T-helper 2 cell treated with Interferon-gamma antibody and Interleukin-4, amounts not matched to agents 5 μg/mL and 100 μg/mL, for 36 hours (primary cell): ENCODE measurements at places on chromosomes 11 and 22.
A peak's percentile ranks its signal among the peaks of the same experiment; 100 is the strongest.

DNA sequence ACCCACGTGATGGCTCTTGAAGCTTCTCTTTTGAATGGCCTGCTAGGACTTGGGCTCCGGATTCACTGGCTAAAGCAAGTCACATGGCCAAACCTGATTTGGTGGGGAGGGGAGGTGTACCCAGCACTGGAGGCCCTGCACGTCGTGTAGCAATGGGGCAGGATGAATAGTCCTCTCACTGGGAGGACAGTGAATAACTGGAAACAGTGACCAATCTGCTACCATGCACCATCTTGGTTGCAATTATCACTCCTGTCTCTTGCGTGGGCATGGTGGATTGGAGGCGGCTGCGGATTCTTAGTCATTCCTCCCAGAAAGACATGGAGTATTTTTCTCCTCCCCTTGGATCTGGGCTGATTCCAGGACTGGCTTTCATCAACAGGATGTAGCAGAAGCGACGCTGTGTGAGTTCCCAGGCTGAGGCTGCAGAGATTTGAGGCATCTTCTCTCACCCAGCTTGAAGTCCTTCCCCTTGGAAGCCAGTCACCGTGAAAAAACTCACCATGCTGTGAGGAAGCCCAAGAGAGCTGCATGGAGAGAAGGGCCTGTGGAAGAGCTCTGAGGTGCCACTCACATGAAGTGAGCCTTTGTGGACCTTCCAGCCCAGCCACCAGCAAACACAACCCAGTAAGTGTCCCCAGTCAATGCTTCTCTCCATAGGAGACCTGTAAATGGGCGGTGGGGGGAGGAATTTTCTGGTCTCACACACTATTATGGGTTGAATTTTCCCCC, 70.4 kb downstream of the IGLL1 start:
- H3K27me3 ChIP-seq, result no peaks in the 10 kb centered on the region
- H3K27ac ChIP-seq, result no peak overlapping the region
- no peak for DNase-seq
- H3K36me3 ChIP-seq, result no peaks in the 10 kb centered on the region
- no peaks in the 10 kb centered on the region for H3K4me1 ChIP-seq
- H3K4me3 ChIP-seq, result no peak overlapping the region

- H3K27me3 ChIP-seq, result no peaks in the 10 kb centered on the region
- peaks cover 35% of the 10 kb centered on the region for H3K4me1 ChIP-seq
- peak overlapping the region; percentile 16 for H3K4me3 ChIP-seq
- H3K36me3 ChIP-seq, result no peaks in the 10 kb centered on the region
Measured at GRCh38 chr11:129637473-129637872, 178.2 kb upstream of the TMEM45B start.

DNA sequence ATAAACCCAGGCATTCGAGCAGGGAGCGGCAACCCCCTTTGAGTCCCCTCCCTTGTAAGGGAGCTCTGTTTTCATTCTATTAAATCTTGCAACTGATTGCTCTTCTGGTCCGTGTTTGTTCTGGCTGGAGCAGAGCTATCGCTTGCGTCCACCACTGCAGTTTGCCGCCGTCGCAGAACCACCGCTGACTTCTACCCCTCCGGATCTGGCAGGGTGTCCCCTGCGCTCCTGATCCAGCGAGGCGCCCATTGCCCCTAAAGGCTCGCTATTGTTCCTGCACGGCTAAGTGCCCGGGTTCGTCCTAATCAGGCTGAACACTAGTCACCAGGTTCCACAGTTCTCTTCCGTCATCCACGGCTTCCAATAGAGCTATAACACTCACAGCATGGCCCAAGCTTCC, 10.4 kb upstream of the MS4A7 start:
- H3K27ac ChIP-seq, result no peak overlapping the region
- peaks cover 5% of the 10 kb centered on the region for H3K27me3 ChIP-seq
- H3K4me3 ChIP-seq, result no peak overlapping the region
- DNase-seq, result no peak
- H3K4me1 ChIP-seq, result no peaks in the 10 kb centered on the region

GRCh38 chr11:1292644-1293618, 16.5 kb downstream of the TOLLIP start:
- DNase-seq, result no peak
- no peaks in the 10 kb centered on the region for H3K27me3 ChIP-seq
- no peak overlapping the region for H3K27ac ChIP-seq
- peaks cover 13% of the 10 kb centered on the region for H3K36me3 ChIP-seq
- H3K4me1 ChIP-seq, result no peaks in the 10 kb centered on the region

GRCh38 chr11:10326012-10326964, 21.4 kb downstream of the ADM start:
- no peak for DNase-seq
- H3K27ac ChIP-seq, result no peak overlapping the region
- peaks cover 10% of the 10 kb centered on the region for H3K4me1 ChIP-seq
- no peak overlapping the region for H3K4me3 ChIP-seq
- no peaks in the 10 kb centered on the region for H3K36me3 ChIP-seq

DNA sequence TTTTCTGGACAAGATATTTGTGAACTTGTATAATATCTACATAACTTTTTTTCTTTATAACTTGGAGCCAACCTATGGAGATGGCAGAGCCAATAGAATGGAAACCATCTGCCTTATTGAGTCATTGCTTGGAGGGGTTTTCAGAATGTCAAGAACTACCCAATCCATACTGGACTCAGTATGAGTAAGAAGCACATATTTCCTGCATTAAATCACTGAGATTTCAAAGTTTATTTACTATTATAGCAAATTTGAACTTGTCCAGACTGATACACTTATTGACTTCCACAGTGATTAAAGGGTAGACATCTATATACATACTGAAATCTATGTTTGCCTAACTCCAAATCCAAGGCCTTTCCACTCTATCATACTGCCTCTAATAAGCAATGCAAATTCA, 704.0 kb downstream of the KCNA4 start:
- no peaks in the 10 kb centered on the region for H3K36me3 ChIP-seq

GRCh38 chr11:45669146-45669545, 3.7 kb upstream of the CHST1 start:
- H3K4me3 ChIP-seq, result no peak overlapping the region
- DNase-seq, result no peak
- H3K27me3 ChIP-seq, result peaks cover 32% of the 10 kb centered on the region
- no peaks in the 10 kb centered on the region for H3K4me1 ChIP-seq
- no peaks in the 10 kb centered on the region for H3K36me3 ChIP-seq

- no peak overlapping the region for H3K4me3 ChIP-seq
- no peaks in the 10 kb centered on the region for H3K4me1 ChIP-seq
- no peaks in the 10 kb centered on the region for H3K27me3 ChIP-seq
- H3K36me3 ChIP-seq, result no peaks in the 10 kb centered on the region
Measured at GRCh38 chr11:84800755-84801346, 826.3 kb downstream of the DLG2 start.

- H3K27ac ChIP-seq, result peak overlapping the region; percentile 36
- H3K4me3 ChIP-seq, result no peak overlapping the region
- H3K36me3 ChIP-seq, result no peaks in the 10 kb centered on the region
- H3K4me1 ChIP-seq, result peaks cover 4% of the 10 kb centered on the region
- no peaks in the 10 kb centered on the region for H3K27me3 ChIP-seq
Measured at GRCh38 chr22:20604776-20605221, 97.4 kb downstream of the MED15 start.

DNA sequence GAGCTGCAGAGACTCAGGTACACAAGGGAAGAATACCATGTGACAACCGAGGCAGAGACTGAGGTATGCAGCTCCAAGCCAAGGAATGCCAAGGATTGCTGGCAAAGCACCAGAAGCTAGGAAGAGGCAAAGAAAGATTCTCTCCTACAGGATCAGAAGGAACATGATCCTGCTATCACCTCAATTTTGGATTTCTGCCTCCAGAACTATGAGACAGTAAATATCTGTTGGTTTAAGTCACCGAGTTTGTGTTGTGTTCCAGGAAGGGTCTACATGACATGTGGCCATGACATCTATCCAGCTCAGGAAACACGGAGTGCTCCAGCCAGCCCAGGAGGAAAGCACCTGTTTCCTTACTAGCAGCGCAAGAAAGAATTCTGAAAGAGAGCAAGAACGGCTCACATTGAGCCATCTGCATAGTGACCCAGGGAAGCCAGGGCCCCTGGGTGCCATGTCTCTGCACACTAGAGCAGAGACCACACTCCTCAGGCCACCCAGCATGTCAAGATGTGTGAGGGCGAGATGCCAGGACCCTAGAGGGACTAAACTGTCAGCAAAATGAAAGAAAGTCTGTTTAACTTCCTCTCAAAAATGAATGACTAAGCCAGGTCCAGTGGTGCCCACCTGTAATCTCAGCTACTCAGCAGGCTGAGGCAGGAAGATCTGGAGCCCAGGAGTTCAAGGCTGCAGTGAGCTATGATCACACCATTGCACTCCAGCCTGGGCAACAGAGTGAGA, 35.6 kb upstream of the GALNT18 start:
- H3K4me1 ChIP-seq, result no peaks in the 10 kb centered on the region
- no peak overlapping the region for H3K27ac ChIP-seq
- H3K4me3 ChIP-seq, result no peak overlapping the region
- no peaks in the 10 kb centered on the region for H3K36me3 ChIP-seq
- H3K27me3 ChIP-seq, result peaks cover 35% of the 10 kb centered on the region

DNA sequence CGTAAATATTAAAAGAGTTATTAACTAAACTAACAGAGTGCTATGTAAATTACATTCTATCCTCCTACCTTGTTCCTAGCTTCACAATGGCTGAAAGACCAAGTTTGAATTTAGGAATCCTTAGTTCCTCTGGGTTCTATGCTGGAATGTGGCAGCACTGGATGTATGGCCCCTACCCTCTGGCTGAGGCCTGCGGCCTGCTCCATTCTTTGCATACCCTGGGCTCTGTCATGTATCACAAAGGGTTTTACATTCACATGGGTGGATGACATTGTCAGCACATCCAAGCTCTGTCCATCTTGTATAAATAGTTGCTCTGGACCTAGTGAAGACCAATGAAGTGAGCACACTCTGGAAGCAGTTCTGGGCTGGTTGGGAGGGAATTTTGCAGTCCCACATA, 54.5 kb downstream of the AASDHPPT start:
- peaks cover 3% of the 10 kb centered on the region for H3K27me3 ChIP-seq
- no peaks in the 10 kb centered on the region for H3K36me3 ChIP-seq
- no peaks in the 10 kb centered on the region for H3K4me1 ChIP-seq
- no peak overlapping the region for H3K27ac ChIP-seq
- no peak overlapping the region for H3K4me3 ChIP-seq

- H3K27me3 ChIP-seq, result no peaks in the 10 kb centered on the region
- no peak overlapping the region for H3K27ac ChIP-seq
Measured at GRCh38 chr11:25198704-25199103, 701.9 kb downstream of the LUZP2 start.

DNA sequence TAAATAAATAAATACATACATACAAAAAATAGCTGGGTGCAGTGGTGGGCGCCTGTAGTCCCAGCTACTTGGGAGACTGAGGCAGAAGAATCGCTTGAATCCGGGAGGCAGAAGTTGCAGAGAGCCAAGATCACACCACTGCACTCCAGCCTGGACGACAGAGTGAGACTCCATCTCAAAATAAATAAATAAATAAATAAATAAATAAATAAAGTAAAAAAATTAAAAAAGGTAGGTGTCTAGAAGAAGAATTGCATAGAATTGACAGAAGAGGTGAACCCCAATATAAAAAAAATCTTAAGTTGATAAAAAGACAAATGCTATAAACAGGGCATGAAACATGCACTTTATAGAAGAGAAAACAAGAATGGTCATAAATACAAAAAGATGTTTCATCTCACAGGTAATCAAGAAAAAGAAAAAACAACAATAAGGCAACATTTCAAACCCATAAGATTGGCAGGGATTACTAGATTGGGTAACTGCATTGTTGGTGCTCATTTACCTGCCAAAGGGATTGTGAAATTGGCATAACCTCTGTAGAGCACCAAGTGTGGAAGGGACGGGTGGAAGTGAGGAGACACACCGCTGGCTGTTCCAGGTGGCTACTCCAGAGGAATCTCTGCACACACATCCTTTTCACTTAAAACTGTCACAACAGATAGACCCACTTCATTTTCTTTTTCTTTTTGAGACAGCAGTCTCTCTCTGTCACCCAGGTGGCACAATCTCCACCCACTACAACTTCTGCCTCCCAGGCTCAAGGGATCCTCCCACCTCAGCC, 44.7 kb downstream of the NF2 start:
- no peak overlapping the region for H3K4me3 ChIP-seq
- DNase-seq, result no peak
- peaks cover 22% of the 10 kb centered on the region for H3K36me3 ChIP-seq
- no peak overlapping the region for H3K27ac ChIP-seq
- peaks cover 2% of the 10 kb centered on the region for H3K4me1 ChIP-seq

DNA sequence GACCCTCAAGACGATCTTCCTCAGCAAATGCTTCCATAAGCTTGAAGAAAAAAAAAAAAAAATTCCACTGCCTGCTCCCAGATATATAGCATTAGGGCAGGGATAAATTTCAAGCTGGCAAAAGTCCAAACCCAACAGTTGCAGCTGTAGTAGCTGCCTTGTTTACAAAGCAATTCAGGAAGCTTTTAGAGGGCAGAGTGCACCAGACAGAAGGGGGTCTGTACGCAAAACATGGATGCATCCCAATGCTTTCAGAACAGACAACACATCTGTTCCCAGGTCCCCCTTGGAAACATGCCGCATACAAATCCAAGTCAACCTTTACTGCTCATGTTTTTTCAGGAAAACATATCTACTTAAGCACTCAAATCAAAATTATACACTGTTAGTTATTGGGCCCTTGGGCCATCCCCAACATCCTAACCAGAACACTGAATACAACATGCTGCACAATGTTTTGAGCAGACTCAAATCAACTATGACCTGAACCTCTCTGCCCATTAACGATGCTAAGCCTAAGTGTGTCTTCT, 94.5 kb downstream of the CADM1 start:
- H3K27me3 ChIP-seq, result no peaks in the 10 kb centered on the region
- H3K4me3 ChIP-seq, result no peak overlapping the region
- H3K27ac ChIP-seq, result no peak overlapping the region
- H3K4me1 ChIP-seq, result no peaks in the 10 kb centered on the region
- no peak for DNase-seq

GRCh38 chr22:43723816-43724215, 88.3 kb downstream of the EFCAB6 start:
- no peak overlapping the region for H3K27ac ChIP-seq
- H3K36me3 ChIP-seq, result no peaks in the 10 kb centered on the region
- DNase-seq, result no peak
- no peaks in the 10 kb centered on the region for H3K27me3 ChIP-seq
- H3K4me3 ChIP-seq, result no peak overlapping the region

- H3K27ac ChIP-seq, result no peak overlapping the region
- peaks cover 37% of the 10 kb centered on the region for H3K36me3 ChIP-seq
- no peaks in the 10 kb centered on the region for H3K27me3 ChIP-seq
Measured at GRCh38 chr11:44198146-44198724, 102.8 kb downstream of the EXT2 start.

GRCh38 chr11:9992306-9992705, 301.7 kb downstream of the SBF2 start:
- H3K27ac ChIP-seq, result no peak overlapping the region
- H3K4me3 ChIP-seq, result no peak overlapping the region
- H3K36me3 ChIP-seq, result no peaks in the 10 kb centered on the region
- no peak for DNase-seq

DNA sequence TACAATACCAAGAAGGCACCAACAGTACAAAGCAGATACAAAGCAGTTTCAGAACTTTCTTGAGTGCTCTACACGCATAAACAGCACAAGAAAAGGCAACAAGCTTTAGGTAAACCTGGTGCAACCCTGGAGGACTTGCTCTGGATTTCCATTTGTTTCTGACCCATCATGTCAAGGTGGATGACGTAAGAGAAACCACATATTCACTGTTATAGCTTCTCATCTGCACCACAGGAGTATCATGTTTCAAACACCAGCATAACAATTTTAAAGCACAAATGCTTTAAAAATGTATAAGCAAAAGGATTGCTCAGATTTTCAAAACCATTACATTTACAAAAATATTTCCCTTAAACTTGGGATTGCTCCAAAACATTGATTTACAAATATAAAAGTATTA, 25.0 kb upstream of the YPEL1 start:
- no peak overlapping the region for H3K27ac ChIP-seq
- no peak for DNase-seq
- peaks cover 37% of the 10 kb centered on the region for H3K4me1 ChIP-seq
- peaks cover 59% of the 10 kb centered on the region for H3K36me3 ChIP-seq
- H3K4me3 ChIP-seq, result no peak overlapping the region
- H3K27me3 ChIP-seq, result no peaks in the 10 kb centered on the region
